ENCODE measurements at places on chromosomes 6 and 20.

- H3K4me3 ChIP-seq: no peak overlapping the region
- no peaks in the 10 kb centered on the region for H3K4me1 ChIP-seq
- no peaks in the 10 kb centered on the region for H3K36me3 ChIP-seq
Observed at GRCh38 chr20:23745247-23745646, 5.5 kb downstream of the CST1 start.

DNA sequence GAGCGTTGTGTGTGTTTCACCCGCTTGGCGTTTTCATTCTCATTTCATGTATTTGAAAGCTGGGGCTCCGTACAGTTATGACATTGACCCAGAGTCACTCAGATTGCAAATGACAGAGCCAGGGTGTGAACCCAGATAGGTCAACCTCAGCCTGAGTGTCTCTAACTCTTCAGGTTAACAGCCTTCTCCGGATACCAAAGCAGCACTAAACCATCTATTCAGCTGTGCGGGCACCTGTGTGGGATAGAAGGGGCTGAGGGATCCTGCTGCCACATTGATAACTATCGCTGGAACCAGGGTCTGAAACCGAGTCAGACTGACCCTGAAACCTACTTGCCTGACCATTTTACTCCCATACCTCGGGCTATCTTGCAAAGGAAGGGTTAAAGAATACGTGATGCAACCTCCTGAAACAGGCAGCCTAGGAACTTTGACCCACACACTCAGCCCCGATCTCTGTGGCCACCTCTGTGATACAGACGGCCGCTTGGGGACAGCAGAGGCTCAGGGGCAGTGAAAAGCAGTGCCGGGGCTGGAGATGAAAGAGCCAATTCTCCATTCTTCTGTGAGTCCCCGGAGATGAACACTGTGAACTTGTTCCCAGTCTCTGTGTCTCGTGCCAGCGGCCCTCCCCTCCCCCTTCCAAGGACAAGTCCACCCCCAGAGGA, 233.5 kb upstream of the QKI start:
- DNase-seq: no peak
- H3K4me3 ChIP-seq: no peak overlapping the region
- H3K36me3 ChIP-seq: no peaks in the 10 kb centered on the region
- no peaks in the 10 kb centered on the region for H3K27me3 ChIP-seq
- H3K4me1 ChIP-seq: peaks cover 9% of the 10 kb centered on the region
- no peak overlapping the region for H3K27ac ChIP-seq

DNA sequence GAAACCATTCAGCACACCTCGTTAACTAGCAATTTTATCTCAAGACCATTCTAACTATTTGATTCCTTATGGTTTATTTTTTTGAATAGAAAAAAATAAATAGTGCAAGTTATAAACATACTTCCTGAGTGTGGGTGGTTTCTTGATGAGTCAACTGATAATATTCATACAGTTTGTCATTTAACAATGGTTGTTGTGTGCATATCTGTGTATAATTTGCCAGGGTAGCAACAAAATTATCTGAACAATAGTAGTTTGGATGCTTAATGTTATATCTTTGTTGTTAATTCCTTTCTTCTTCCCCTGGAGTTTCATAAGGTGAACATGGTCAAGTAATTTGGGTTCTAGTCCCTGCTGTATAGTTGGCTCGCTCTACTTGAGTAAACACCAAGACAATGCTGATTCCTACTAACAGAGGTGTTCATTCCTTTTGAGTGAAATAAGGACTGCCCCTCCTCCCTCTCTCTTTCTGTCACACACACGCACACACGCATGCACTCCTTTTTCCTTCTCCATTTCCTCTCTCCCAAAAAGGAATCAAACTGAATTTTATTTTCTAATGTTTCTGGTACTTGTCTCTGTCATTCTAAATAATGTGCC, 938.1 kb upstream of the EPHA7 start:
- no peaks in the 10 kb centered on the region for H3K27me3 ChIP-seq
- no peak overlapping the region for H3K4me3 ChIP-seq
- H3K36me3 ChIP-seq: no peaks in the 10 kb centered on the region
- H3K4me1 ChIP-seq: no peaks in the 10 kb centered on the region

DNA sequence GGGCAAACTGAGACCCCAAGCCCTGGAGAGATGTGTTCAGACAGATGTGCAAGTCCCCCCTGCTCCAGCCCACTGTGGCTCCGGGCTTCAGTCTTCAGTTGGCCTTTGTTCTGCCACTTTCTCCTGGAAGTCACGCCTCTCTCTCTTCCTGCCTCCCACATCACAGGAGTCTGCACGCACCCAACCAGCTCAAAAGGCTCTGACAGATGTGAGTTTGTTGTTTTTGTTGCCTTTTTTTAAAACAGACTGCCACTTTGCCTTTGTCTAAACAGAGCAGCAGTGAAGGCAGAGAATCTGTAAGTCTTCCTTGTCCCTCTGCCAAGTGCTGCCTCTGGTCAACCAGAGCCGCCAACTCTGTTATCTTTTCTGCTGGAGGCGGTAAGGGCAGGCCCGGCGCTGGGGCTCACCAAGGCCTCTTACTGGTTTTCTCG, 149.7 kb downstream of the TFAP2C start:
- DNase-seq: no peak
- no peaks in the 10 kb centered on the region for H3K36me3 ChIP-seq
- peak overlapping the region; percentile 44 for H3K27ac ChIP-seq

DNA sequence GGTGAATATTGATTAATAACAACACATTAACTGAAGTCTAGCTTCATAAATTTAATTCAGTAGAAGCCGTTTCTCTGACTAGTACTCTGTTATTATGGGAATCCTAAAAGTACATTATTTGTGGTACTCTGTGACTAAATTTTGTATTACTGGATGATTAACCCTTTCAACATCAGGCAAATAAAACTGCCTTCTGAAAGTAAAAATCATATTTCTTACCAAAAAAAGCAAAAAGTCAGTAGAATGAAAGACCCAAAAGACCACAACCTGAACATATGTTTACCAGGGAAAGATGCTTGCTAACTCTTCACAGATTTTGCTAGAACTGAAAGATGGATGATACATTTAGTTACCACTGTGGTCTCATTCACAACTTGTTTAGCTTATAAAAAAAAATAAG, 73.2 kb downstream of the AHI1 start:
- H3K36me3 ChIP-seq: no peaks in the 10 kb centered on the region
- no peak overlapping the region for H3K4me3 ChIP-seq
- no peaks in the 10 kb centered on the region for H3K27me3 ChIP-seq
- no peak for DNase-seq
- no peak overlapping the region for H3K27ac ChIP-seq
- no peaks in the 10 kb centered on the region for H3K4me1 ChIP-seq

DNA sequence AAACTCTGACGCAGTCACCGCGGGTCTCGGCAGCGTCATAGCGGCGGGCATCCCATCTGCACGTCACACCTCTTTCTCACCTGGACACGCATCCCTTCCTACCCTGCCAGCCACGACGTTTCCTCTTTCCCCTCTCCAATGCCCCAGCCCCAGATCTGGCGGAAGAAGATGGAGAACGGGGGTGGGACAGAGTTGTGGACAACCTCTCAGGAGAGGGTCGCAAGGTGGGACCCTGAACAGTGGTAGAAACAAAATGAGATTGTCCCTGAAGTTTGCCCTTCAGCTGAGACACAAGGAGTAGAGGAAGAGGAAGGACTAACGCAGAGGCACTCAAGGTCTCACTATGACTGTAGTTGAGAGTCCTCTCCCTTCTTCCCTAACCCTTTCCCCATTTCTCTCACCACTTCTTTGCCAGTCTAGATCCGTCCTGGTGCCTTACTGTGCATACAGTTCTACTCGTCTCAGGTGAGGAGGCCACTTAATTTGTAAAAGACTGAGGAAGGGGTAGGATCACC, 562 bp downstream of the TRIM39 start:
- H3K36me3 ChIP-seq: peaks cover 34% of the 10 kb centered on the region
- no peaks in the 10 kb centered on the region for H3K27me3 ChIP-seq
- DNase-seq: no peak
- peak overlapping the region; percentile 92 for H3K4me3 ChIP-seq
- peak overlapping the region; percentile 96 for H3K27ac ChIP-seq

DNA sequence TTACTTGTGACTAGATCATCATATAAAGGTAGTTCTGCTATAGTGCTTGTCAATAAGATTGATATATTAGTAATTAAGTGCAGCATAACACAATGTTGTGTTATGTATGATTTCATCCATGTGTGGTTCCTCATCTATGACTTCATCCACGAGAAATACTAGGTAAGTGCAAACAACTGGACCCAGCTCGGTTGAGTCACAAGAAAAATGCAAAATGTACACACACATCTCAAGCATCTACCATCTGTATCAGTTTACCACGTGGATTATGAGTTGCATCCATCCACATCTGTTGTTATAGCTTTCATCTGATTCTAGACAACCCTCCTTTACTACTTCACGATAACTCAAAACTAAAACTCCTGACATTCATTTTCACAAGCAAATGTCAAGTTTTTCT, 517.0 kb upstream of the CITED2 start:
- no peaks in the 10 kb centered on the region for H3K36me3 ChIP-seq
- no peak for DNase-seq
- no peaks in the 10 kb centered on the region for H3K4me1 ChIP-seq
- no peak overlapping the region for H3K27ac ChIP-seq
- no peaks in the 10 kb centered on the region for H3K27me3 ChIP-seq
